ENCODE measurements at places on chromosomes 16 and 17. TPM values are rescaled to one million over a fixed set of nuclear protein-coding genes. Genes with fewer than 3 reads are reported as not detected.

GRCh38 chr17:31211352-31212012 is 85.6 kb downstream of the OMG start:
- no peak for DNase-seq

The CACNG3 gene
- not detected for total RNA-seq

DNA sequence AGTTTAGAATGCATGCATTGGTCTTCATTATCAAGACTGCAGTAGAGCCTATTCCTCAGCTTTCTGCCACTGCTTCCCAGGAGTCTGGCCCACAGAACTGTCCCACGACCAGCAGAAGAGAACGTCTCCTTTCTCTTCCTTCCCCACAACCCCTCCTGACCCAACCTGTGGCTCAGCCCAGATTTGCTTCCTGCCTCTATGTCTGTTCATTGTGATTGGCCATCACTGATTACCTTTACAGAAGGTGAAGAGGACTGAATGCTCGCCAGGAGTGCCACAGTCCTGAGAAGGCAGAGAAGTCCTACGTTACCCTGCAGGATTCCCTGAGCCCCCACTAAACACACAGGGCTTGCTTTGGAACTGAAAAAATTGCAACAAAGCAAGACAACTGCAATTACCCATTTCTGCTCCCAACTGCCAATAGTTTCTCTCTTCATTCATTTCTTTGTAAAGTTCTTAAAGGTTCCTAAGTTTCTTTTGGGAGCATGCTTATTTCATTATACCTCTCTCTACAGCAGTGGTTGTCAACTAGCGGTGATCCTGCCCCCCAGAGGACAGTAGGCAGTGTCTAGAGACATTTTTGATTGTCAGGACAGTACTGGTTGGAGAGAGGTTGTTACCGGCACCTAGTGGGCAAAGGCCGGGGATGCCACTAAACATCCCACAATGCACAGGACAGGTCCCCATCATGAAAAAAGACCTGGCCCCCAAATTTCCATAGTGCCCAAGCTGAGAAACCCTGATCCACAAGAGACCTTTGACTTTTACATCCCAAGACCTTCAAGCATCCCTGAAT is 4.5 kb upstream of the NAT9 start:
- DNase-seq: peak; percentile 78

The ITGB4 gene
- 0.05 TPM for total RNA-seq

- DNase-seq: no peak
Observed at GRCh38 chr16:27646806-27647205, 96.9 kb downstream of the KATNIP start.

The MT1X gene
- 17.8 TPM for total RNA-seq

GRCh38 chr17:77381731-77382130 is 241.0 kb downstream of the SEC14L1 start:
- DNase-seq: no peak

The GRAP gene
- total RNA-seq: 0.48 TPM

The KRTAP4-1 gene
- not detected for total RNA-seq

- no peak for DNase-seq
Observed at GRCh38 chr17:29722411-29723198, 99.9 kb upstream of the CORO6 start.

The GP1BA gene
- not detected for total RNA-seq

- no peak for DNase-seq
Observed at GRCh38 chr17:49741692-49742076, 22.2 kb downstream of the FAM117A start.

DNA sequence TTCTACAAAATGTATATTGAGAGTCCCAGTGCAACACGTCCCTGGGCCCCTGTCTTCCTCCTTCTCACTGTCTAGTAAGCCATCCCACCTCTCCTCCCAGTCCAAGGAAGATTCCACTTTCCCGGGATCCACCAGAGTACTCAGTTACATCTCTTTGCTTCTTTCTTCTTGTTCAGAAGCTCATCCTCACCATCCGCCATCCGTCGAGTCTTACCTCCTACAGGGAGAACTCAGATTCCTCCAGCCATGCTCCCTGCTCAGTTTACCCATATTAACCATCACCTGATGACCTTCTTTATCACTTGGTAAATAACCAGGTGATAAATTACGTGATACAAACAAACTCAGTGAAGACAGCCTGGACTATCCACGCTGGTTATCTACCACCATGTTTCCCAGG is 57.1 kb downstream of the CYTH1 start:
- DNase-seq: no peak

The DBNDD1 gene
- 23.1 TPM for total RNA-seq

- DNase-seq: no peak
Observed at GRCh38 chr16:65122724-65123395, 997 bp upstream of the CDH11 start.

DNA sequence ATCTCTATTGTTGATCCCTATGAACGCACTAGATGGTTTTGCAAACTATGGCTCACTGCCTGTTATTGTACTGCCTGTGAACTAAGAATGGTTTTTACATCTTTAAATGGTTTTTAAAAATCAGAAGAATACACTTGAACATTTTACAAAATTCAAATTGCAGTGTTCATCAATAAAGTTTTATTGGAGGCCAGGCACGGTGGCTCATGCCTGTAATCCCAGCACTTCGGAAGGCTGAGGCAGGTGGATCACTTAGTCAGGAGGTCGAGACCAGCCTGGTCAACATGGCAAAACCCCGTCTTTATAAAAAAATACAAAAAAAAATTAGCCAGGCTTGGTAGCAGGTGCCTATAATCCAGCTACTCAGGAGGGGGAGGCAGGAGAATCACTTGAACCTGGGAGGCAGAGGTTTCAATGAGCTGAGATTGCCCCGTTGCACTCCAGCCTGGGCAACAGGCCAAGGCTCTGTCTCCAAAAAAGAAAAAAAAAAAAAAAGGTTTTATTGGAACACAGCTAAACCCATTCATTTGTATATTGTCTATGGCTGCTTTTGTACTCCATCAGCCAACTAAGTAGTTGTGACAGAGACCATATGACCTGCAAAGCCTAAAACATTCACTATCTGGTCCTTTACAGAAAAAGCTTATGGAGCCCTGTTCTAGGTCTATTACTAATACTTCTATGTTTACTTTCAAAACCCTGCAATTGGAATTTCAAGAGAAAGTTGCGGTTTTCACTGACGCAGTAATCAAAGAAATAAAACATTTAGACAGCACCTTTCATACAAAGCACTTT is 18.9 kb downstream of the IKZF3 start:
- peak; percentile 94 for DNase-seq

- peak; percentile 86 for DNase-seq
Observed at GRCh38 chr17:50198026-50198669, 3.3 kb downstream of the COL1A1 start.

- DNase-seq: no peak
Observed at GRCh38 chr17:8746501-8747236, 2.0 kb upstream of the CCDC42 start.

GRCh38 chr17:39529455-39529854 is 68.2 kb downstream of the CDK12 start:
- no peak for DNase-seq

The KCNG4 gene
- total RNA-seq: 3.5 TPM

DNA sequence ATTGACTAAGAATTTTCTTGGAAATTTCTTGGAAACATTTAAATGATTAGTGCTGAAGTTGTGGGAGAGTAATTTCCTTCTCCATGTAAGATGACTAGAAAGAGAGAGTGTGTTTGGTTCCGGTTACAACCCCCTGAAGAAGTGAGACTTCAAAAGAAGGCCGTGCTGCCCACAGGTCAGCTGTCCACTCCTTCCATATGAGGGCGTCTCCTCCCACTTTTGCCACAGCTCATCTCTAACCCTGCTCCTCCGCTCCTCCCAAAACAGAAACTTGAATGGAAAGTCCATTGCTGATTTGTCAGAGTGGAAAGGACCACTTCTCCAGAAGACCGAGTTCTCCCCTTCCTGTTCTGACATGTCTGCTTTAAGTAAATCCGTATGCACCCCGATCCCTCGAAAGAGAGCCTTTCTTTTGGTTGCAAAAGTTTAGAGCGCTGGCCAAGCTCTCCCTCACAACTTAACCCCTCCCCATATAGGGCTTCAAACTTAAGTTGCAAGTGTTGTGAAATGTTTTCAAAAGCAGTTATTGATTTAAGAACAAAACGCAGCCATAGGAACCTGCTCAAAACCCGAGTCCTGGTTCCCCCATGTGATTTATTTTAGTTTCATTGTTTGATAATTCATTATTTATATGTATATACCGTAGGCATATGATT is 129.5 kb downstream of the SOCS1 start:
- no peak for DNase-seq

DNA sequence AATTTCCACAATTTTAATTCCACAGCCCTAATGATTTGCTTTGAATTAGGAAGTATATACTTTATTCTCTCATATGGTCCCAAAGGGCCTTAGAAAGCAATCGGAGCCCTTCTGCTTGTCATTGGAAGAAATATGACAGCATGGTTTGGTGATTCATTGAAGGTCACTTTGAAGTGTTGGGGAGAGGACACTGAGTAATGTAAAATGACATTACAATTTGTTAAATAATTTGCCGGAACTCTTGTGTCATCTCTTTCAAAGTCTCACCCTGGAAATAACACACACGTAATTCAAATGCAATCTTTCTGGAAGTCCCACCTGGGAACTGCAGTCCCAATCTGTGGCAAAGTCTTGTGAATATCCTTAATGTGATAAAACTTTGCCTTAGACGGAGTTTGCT is 59.8 kb downstream of the BMERB1 start:
- no peak for DNase-seq

- DNase-seq: no peak
Observed at GRCh38 chr17:29766796-29767327, 144.2 kb upstream of the CORO6 start.

- peak; percentile 13 for DNase-seq
Observed at GRCh38 chr16:73232555-73233328, 184.8 kb upstream of the ZFHX3 start.

GRCh38 chr16:23949630-23950290 is 114.0 kb downstream of the PRKCB start:
- no peak for DNase-seq

The RGS9 gene
- total RNA-seq: 0.71 TPM

DNA sequence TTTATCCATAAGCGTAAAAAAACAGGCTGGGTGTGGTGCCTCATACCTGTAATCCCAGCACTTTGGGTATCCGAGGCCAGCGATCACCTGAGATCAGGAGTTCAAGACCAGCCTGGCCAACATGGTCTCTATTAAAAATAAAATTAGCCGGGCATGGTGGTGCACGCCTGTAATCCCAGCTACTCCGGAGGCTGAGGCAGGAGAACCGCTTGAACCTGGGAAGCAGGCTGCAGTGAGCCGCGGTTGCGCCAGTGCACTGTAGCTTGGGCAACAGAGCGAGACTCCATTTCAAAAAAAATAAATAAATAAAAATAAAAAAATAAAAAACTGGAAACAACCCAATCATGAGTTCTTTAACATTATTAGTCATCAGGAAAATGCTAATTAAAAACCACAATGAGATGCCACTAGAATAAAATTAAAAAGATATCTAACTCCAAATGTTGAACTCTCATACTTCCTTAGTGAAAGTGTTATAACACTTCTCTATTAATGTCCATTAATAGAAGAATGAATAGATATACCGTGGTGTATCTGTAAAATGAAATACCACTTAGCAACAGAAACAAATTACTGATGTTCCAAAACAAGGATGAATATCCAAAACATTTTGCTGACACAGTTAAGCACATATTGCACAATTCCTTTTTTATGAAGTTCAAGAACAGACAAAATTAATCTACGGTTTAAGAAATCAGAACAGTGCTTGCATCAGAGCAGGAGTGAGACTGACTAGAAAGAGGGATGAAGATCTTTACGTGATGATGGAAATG is 13.1 kb downstream of the MPHOSPH6 start:
- no peak for DNase-seq

GRCh38 chr16:60107437-60107836 is 1373.3 kb upstream of the GOT2 start:
- DNase-seq: no peak

DNA sequence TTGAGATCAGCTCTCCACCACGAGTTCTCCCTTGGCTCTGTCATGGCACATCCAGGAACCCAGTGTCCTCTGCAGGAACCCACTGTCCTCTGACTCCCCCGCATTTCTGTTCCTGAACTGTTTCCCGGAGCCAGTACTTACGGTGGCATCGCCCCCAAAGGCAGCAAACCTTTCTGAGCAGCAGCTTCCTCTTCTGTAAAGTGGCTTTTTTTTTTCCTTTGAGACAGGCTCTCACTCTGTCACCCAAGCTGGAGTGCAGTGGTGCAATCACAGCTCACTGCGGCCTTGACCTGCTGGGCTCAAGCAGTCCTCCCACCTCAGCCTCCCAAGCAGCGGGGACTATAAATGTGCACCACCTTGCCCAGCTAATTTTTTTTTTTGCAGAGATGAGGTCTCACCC is 32.2 kb downstream of the NAGPA start:
- no peak for DNase-seq

- no peak for DNase-seq
Observed at GRCh38 chr16:273547-274421, 2.0 kb downstream of the RGS11 start.

GRCh38 chr17:39738983-39739884 is 1.5 kb downstream of the GRB7 start:
- DNase-seq: no peak

- DNase-seq: no peak
Observed at GRCh38 chr16:11401161-11402050, 56.1 kb downstream of the RMI2 start.

The GAST gene
- total RNA-seq: not detected

The MAPT gene
- 3.7 TPM for total RNA-seq

DNA sequence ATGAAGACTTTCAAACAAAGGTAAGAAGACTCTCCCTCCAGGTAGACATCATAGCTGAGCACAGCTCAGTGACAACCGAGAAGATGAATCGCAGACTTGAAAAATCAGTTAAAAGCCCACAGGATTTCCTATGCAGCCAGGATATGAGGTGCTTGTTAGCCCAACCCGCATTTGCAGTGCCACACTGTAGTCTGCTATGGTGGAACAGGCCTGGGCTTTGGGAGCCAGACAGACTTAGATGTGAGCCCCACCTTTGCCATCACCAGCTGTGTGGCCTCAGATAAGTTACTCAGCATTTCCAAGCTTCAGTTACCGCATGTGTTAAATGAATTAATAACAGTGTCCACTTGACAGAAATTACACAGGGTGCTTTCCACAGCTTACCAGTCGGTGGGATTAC is 204.4 kb upstream of the HS3ST3A1 start:
- no peak for DNase-seq

The BEAN1 gene
- total RNA-seq: 1.4 TPM

The VAT1 gene
- 315 TPM for total RNA-seq

The SP6 gene
- 0.05 TPM for total RNA-seq

DNA sequence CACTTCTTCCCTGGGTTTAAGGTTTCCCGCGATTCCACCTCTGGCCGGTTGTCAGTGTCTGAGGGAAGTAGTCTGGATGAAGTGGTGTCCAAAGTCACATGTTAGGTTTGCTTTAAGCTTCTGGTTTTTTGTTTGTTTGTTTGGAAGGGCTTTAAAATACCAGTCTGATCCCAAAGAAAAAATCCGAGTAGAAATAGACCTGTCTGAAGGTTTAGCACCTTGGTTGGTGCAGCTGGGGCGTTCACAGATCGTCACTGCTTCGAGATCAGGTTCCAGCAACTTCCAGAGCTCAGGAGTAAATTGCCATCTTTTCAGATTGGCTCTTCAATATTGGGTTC is 567 bp downstream of the TMEM97 start:
- DNase-seq: no peak

- DNase-seq: no peak
Observed at GRCh38 chr17:79410681-79411080, 200.2 kb downstream of the RBFOX3 start.
